ENCODE measurements at places on chromosomes 3 and 15.

DNA sequence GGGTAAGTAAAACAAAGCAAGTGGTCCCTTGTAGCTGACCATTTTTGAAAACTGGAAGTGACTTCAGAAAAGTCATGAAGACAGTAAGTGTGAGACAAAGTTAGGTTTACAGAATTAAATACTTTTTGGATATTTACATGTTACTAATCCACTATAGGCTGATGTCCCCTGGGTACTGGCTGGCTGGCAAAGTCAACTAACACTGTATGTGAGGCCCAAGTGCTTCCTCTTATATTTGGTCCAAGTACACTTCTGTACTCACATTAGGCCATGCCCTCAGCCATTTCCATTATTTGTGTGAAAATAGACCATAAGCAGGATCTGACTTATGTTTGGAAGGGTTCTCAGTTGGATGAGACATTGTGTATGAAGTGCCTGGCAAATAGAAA lies 5.5 kb upstream of the LEKR1 start:
- no peak for DNase-seq

DNA sequence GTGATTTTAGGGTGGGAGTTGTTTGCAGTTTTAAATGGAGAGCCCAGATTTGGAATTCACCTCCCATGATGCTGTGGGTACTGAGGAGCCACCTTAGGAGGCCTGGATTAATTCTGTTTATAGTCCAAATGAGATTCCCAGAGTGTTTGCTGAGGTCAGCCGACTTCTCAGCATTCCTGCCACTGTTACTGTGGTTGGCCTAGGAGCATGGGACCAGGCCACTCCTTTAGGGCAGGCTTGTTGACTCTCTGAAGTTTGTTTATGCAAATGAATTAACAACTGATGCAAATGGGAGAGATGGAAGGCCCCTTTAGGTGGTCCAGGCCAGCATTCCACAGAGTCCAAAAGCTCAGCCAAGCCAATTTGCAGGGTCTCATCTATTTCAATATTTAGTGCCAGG lies 46.1 kb downstream of the CACNA2D3 start:
- no peak for DNase-seq

DNA sequence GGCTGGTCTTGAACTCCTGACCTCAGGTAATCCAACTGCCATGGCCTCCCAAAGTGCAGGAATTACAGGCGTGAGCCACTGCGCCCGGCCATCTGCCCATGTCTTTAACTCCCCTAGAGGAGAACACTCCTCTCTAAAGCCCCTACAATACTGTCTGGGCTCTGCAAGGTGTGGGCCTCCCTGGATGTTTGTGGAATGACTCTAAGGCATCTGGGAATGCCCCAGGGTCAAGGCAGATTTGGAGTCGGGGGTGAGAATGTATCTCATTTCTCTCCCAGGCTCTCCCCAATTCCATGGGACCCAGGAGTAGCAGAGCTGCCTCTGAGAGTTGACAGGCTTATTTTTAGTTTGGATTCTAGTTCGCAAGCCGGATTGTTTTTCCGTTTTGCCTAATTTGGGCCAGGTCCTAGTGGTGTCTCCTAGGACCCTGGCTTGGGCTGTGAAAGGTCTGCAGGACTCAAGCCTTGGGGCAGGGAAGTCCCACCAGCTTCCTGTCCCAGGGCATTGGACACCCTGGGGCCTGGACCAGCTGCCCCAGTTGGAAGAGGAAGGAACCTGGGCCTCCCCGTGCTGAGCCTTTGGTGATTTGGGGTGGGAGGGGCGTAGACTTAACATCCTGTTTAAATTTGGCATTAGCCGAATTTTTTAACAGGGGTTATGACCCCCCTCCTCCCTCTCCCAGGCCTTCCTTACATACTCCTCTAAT lies 53.5 kb downstream of the MAGEF1 start:
- DNase-seq, result peak; percentile 27

- DNase-seq, result no peak
Measured at GRCh38 chr15:25709437-25710159, 153.5 kb downstream of the ATP10A start.

GRCh38 chr15:50471072-50471471 lies 46.9 kb downstream of the USP8 start:
- no peak for DNase-seq

- DNase-seq, result no peak
Measured at GRCh38 chr3:197466586-197467399, 89.0 kb downstream of the BDH1 start.

DNA sequence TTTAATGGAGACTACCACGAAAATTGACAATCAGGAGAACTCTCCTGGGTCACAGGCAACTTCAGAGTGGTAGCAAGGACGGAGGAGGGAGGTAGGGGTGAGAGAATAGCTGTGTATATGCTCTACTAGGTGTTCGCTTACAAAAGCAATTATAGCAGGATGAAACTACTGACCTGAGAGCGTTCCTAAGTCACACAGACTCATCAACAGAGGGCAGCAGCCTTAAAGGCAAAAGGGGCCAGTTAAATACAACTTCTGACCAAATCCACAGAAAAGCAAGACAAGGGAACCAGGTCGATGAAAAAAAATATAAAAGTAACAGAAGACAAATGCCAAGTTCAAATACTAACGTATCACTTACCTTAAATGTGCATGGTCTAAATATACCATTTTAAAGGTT lies 894.6 kb downstream of the PLOD2 start:
- no peak for DNase-seq

- no peak for DNase-seq
Measured at GRCh38 chr15:77695961-77696582, 63.4 kb upstream of the LINGO1 start.

DNA sequence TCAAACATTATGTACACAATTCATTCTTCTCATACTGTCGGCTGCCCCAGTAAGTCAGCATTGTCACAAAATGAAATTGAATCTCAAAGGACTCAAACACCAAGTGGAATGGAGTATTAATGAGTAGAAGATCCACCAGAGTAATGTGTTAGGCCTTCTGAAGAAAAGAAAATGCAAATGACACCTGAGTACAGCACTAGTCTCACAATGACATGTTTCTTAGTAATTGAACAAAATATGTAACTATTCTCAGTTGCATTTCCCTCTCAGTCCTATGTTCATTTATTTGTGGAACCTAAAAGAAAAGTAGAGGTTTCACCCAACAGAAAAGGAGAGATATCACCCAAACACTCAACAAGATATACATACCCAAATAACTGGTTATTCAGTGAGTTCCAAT lies 283.9 kb upstream of the THBS1 start:
- no peak for DNase-seq

DNA sequence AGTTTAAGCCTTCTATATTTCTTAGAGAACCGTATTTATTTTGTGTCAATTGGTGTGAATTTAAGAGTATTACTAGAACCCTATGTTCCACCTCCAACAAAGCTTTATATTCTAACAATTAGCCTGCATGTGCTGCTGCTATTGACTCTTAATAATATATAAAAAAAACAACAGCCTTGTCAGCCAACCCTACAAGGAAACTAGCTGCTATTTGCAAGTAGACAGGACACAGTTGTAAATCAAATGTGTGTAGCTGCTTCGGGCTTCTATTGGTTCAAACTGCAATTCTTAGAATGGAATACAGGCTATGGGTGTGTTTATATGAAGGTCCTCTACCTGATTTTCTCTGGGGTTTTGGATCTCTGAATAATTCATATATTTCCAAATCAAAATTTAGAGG lies 60.7 kb downstream of the ZBTB20 start:
- no peak for DNase-seq

DNA sequence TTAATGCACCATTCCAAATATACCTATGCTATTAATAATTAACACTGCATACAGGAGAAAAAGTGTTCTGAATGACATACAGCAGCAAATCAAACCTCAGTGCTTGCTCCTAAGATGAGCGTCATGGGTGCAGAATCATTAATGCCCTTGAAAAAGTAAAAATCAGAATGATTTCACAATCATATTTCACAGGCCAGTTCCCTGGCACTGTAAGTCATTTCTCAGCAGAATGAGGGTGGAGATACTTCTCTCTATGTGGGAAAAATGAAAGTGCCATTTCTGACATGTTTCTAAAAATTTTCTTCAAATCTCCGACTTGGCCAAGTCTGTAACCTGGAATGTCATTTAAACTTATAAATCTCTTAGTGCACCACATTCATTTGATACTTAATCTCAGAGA lies 549.8 kb upstream of the AGTR1 start:
- no peak for DNase-seq

- DNase-seq, result no peak
Measured at GRCh38 chr3:38507120-38507519, 11.0 kb downstream of the EXOG start.

DNA sequence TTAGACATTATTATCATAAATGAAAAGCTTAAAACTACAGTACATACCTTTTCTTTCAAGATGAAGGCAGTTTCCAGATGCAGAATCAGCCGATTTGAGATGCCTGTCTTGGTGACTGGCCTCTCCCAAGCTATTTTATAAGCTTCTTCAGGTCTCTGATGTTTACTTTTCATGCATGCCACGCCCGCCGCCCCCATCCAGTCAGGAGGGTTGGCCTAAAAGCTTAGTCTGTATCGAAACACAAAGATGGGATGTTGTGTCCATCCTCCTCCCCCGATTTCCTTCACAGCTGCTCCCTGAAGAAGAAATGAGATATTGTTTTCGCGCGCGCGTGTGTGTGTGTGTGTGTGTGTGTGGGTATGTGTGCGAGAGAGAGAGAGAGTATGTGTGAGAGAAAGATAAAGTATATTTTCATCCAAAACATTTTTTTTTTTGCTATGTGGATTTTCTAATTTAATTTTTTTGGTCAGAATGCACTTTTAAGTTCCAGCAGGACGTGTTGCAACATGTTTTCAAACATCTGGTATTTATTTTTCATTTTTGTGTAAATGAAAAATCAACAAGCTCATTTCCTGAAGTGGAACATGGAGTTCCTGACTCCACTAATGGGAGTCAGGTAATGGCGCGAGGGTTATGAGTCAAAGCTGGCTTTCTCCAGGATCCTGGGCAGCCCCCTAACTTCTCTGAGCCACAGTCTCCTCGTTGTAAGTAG lies at the start of gene APOD:
APOD (minus strand) TSS at position 110 of the 712 bp plus-strand sequence. CDS start 4,479 bp downstream, outside the sequence.
- DNase-seq, result no peak

DNA sequence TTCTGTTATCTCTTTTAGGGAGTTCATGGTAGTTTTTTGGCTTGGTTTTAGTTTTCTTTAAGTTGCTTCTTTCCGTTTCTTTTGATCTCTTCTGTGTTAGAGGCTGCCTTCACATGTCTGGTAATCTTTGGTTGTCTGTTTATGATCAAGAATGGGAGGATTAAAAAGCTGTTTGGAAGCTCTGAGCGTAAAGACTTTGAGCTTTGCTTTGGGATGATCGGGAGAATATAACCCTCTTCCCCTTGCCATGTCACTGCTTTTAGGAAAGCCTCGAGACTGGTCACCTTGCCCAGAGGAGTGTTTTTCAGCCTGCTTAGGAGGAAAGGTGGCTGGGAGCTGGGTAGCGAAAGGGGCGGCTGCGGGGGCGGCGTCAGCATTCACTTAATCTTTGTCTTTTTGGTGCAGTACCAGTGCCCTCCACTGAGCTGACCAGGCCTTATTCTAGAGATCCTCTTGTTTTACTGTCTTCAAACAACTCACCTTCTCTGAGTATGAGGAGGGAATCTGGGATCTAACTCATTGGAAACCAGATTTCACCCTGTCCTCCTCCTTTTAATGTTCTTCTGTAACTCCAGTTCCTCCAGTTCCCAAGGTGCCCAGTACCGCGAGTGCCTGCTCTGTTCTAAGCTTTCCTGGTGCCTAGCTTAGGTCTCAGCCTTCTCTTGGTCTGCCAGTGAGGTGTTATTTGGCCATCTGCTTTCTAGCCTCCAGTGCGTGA lies 15.5 kb downstream of the TATDN2 start:
- DNase-seq, result peak; percentile 12

DNA sequence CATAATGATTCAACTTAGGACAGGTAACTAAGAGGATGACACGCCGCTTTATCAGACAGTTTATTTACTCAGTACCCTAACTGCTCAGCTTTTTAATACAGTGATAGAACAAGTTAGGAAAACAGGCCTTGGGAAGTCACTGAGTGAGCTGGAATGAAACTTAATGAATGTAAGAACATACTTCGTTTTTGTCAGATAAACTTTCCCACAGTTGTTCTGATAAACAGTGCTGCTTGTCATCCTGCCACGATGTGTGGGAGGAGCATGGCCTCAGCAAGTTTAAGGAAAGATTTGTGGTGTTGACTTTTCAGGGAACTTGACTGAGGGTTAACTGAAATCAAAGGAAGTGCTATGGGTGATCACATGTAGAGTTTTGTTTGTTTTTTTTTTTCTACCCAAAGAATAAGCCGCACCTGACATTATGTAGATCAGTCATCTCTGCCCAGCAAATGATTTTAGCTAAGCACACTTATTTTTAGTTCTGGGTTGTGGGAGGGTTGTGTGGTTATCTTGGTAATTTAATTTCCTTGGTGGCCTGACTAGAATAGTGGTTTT lies 5.6 kb upstream of the P2RY14 start:
- DNase-seq, result no peak

- no peak for DNase-seq
Measured at GRCh38 chr15:42726114-42726513, 10.8 kb downstream of the CDAN1 start.

DNA sequence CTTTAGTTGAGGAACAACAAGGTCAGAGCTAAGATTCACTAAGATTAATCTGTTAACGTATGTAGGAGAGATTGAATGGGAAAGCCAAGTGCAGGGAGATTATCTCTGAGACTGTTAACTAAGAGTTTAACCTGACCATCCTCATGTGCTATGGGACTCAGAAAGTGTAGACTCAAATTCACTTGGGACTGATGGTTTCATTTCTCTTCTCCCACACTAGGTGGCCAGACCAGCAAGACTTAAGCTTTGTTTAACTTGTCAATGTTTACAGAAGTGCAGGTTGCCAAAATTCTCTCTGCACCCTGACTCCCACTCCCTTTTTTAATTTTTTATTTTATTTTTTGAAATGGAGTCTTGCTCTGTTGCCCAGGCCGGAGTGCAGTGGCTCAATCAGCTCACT lies 6.3 kb upstream of the HEXA start:
- no peak for DNase-seq

DNA sequence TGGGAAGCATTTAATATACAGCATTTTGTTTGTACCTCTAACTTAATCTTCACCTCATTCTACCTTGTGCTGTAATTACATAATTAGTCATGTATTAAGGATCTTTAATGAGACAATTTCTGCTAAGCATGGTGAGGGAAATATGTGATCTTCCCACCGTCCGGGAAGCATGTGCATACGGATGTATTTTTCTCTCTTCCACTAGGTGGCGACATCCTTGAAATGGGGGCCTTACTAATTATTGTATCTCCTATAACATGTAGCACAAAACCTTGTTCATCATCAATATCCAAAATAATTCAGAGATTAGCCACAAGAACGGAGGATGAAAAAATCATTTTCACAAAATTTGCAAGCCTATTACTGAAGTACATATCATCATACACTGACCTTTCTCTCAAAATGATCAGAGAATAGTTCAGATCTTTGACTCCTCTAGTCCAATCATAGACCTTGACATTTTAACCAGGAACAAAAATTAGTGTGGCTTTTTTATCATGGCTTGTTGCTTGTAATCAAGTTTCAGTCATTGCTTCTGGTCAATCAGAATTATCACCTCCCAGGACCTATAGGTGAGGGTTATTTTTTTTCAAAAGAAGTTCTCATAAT lies 148.9 kb upstream of the GBE1 start:
- peak; percentile 34 for DNase-seq
